ENCODE measurements at places on chromosomes 1 and 21.

- no peak for DNase-seq
These were observed 60.4 kb upstream of the C1orf53 start for GRCh38 chr1:197841883-197842553.

DNA sequence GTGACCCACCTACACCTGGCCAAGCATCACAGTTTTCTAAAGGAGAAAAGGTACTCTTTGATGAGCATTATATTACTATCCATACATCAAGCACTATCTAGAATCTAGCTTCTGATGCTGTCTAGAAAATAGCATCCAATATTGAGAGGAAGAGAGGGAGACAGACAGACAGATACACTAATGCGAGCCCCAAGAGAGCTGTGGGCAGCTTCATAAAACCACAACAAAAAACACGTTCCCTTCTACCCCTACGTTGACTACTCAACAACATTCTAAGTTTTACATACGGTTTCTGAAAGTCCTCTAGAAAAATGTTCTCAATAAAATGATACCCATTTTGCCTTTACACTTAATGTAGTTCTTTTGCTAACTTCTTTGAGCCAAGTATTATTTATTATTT is 221.8 kb downstream of the SLC45A1 start:
- DNase-seq = no peak

- DNase-seq = peak; percentile 86
These were observed 27.0 kb downstream of the MFSD2A start for GRCh38 chr1:39981945-39982344.

GRCh38 chr1:17744666-17745478 is 10.3 kb upstream of the ACTL8 start:
- DNase-seq = no peak

DNA sequence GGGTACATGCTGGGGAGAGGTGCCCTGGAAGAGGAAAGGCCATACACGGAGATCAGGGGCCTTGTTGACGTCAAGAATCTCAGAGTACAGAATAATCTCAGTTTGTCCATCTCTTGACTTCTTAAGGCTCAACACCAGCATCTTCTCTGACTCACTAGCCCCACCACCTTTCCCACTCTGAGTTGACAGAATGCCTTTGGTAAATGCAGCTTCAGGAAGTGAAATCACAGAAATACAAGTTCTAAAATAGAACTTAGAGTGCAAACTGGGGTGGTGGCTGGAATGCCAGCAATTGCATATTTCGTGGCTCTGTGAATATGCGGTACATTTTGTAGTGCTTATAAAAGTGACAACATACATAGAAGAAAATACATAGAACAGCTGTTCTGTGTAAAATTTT is 1.6 kb downstream of the COG2 start:
- peak; percentile 57 for DNase-seq

DNA sequence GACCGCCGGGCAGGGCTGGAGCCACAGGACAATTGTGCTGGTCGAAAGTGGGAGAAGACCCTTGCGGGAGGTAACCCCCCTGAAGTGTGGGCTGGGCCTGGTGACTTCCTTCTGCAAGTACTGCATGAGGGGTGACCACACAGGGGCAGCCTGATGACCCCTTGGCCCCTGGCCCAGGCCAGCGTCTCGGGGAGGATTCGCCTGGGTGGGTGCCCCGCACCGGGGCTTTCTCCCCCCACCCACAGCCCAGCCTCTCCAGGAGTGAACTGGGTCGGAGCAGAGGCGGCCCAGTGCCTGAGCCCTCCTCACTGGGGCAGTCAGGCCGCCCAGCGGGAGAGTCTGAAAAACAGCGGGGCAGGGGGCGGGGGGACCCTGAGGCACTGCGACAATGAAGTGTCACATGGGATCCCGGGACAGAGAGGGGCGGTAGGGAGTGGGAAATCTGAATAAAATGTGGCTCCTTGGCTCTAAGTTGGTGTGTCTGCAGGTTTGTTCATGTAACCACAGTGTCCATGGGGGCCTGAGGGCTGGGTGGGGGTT is 1.6 kb upstream of the DNMT3L start:
- no peak for DNase-seq

- no peak for DNase-seq
These were observed 306.2 kb downstream of the MATN1 start for GRCh38 chr1:30417001-30417700.

DNA sequence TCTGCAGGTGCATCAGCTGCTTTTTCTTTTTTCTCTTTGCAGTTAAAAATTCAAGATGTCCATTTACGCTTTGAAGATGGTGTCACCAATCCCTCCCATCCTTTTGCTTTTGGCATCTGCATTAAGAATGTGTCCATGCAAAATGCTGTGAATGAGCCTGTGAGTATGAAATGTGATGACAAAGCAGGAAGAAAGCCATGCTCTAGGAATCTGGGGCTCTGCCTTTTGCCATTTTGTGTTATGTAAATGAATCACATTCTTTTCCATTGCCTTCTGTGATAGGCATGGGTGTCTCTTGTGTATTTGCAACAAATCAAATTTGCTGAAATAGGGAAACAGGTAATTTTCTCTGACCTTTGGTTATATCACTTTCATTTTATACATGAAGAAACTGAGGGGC is 19.4 kb downstream of the VPS13D start:
- peak; percentile 27 for DNase-seq

DNA sequence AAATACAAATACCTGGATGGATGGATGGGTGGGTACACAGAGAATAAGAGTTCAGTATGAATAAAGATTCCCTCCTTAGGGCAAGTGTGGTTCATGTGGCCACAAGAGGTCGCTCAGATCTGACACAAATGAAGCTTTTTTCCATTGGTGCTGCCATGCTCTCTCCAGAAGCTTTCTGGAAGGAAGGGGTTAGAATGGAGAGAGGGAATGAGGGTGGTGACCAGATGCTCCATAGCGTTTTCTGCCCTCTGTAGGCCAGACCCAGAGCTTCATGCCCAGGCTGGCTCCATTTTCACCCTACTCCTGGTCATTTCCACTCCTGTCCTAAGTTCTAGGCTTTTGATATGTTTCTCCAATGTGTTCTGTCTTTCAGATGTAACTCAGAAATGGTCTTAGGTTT is 3.3 kb upstream of the FCRL6 start:
- DNase-seq = peak; percentile 71
